ENCODE measurements at places on chromosomes 12 and 14.

- no peak for DNase-seq
These were observed 259.0 kb upstream of the E2F7 start for GRCh38 chr12:77324416-77324762.

DNA sequence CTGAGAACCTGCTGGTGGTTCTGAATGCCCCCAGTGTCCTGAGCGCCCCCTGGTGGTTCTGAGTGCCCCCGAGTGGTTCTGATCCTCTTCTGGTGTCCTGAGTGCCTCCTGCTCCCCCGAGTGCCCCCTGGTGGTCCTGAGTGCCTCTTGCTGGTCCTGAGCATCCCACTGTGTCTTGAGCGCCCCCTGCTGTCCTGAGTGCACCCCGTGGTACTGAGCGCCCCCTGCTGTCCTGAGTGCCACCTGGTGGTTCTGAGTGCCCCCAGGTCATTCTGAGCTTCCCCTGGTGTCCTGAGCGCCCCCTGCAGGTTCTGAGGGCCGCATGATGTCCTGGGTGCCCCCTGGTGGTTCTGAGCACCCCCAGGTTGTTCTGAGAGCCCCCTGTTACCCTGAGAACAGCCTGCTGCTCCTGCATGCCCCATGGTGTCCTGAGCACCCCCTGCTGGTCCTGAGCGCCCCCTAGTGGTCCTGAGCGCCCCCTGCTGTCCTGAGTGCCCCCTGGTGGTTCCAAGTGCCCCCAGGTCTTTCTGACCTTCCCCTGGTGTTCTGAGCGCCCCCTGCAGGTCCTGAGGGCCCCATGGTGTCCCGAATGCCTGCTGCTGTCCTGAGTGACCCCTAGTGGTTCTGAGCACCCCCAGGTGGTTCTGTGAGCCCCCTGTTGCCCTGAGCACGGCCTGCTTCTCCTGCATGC is 1165.4 kb downstream of the TMEM121 start:
- DNase-seq: no peak

GRCh38 chr12:88539893-88540292 is 40.4 kb downstream of the KITLG start:
- DNase-seq: no peak

DNA sequence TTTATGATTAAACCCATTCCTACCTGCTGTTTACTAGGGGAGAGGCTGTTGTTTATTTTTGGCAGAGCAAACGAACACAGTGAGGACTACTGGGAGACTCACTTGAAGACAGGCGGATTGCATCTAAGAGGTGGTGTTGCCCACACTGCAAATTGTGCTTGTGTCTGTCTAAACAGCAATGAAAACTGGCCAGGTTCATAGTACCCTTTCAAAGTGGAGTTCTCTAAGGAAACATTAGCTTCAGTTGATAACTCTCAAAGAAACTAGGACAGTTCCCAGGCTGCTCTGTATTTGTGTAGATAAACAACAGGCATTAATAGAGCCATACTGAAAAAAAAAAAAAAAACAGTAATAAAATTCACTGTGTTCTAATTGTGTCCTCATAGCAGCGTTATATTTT is 466.0 kb upstream of the RGS6 start:
- no peak for DNase-seq

DNA sequence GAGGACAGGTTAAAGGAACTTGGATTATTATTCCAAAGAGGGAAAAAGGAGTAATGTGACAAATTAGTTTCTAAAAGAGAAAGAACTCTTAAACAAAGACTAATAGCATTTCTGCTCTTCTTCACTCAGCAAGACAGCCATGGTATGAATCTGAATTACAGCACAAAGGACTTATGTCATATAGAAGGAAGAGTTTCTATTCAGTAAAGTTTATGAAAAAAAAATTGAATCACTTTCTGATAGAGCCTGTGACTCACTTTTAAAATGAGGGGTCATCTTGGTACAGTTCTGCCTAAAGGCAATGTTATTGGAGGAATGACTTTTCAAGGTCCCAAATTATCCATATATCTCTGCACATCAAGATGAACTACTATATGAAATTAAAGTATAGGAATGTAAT is 101.7 kb downstream of the DUSP6 start:
- DNase-seq: no peak

GRCh38 chr12:28104316-28104715 is 85.9 kb upstream of the CCDC91 start:
- no peak for DNase-seq

GRCh38 chr14:77562681-77563080 is 53.8 kb downstream of the SPTLC2 start:
- DNase-seq: no peak

- no peak for DNase-seq
These were observed 14.9 kb downstream of the SCAF11 start for GRCh38 chr12:45975506-45975905.

DNA sequence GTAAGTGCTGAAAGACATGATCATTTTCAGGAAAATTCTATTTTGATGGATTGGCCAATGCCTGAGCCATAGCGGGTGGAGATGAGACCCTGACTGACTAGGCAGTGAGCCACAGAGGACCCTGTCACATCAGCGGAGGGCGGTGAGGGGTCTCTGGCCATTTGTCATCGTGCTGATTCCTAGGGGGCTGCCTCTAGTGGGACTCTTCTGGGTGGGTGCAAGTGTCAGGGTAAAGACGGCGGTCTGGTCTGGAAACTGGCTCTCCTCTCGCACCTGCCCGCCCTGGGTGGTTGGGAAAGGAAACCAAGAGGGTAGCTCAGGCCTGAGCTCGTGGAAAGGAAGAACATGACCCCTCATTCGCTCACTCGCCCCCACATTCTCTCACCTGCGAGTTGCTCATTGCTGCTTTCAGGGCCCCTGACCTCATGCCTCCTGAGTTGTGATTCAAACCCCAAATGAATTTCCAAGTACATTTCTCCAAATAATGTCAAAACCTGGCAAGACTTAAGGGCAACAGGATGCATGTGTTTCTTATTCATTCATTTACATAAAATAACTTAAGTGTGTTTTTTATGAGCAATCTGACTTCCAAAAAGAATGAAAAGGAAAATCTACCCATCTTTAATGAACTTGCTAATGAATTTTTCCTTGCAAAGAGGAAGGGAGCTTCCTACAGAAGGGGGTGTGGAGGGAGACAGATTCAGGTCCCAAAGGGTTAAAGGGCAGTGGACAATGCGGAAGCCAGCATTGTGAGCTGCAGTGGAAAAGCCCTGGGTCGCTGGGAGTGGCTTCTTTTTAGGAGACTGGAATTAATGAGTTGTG is 12.8 kb downstream of the MEG3 start:
- no peak for DNase-seq
